Smooth muscle cell of the pulmonary artery (primary cell): ENCODE measurements at places on chromosomes 2 and 18. TPM values are rescaled to one million over a fixed set of nuclear protein-coding genes. Genes with fewer than 3 reads are reported as not detected.

The HMSD gene
- 0.33 TPM in 1 of 2 replicates, not detected in the other for total RNA-seq

The NEU2 gene
- total RNA-seq, result not detected in 2 replicates

The IL18R1 gene
- total RNA-seq, result 2.3 and 8.3 TPM in 2 replicates

The SNORC gene
- 0.65 and 1.6 TPM in 2 replicates for total RNA-seq

The IL36RN gene
- total RNA-seq, result not detected in 2 replicates

The FAM237A gene
- not detected in 2 replicates for total RNA-seq

The TYMS gene
- 16.1 and 22.9 TPM in 2 replicates for total RNA-seq

The CCDC74A gene
- total RNA-seq, result 8.9 and 10.1 TPM in 2 replicates

The ANKRD30BL gene
- total RNA-seq, result not detected in 2 replicates

The PTPRN gene
- 23.5 and 45.4 TPM in 2 replicates for total RNA-seq

The AGXT gene
- total RNA-seq, result not detected in 2 replicates

The GRHL1 gene
- total RNA-seq, result 0.20 and 0.33 TPM in 2 replicates

The SLC16A14 gene
- total RNA-seq, result 1.1 and 1.8 TPM in 2 replicates

The SAG gene
- total RNA-seq, result not detected in 2 replicates

The MAP3K20 gene
- total RNA-seq, result 59.1 and 75.4 TPM in 2 replicates

The AFF3 gene
- total RNA-seq, result 3.4 and 7.5 TPM in 2 replicates

The EFHD1 gene
- 2.7 and 3.9 TPM in 2 replicates for total RNA-seq

The NEURL3 gene
- 0.20 TPM in 1 of 2 replicates, not detected in the other for total RNA-seq

The KCNF1 gene
- not detected in 2 replicates for total RNA-seq

The CELF4 gene
- total RNA-seq, result not detected in 2 replicates
